ENCODE measurements at places on chromosomes 11 and 22. TPM values are rescaled to one million over a fixed set of nuclear protein-coding genes. Genes with fewer than 3 reads are reported as not detected.

- no peak overlapping the region for H3K4me3 ChIP-seq
- no peak for DNase-seq
- H3K27me3 ChIP-seq: no peaks in the 10 kb centered on the region
- H3K27ac ChIP-seq: no peak overlapping the region
- H3K4me1 ChIP-seq: no peaks in the 10 kb centered on the region
Measured at GRCh38 chr11:69493931-69494821, 12.7 kb downstream of the LINC01488 start.

DNA sequence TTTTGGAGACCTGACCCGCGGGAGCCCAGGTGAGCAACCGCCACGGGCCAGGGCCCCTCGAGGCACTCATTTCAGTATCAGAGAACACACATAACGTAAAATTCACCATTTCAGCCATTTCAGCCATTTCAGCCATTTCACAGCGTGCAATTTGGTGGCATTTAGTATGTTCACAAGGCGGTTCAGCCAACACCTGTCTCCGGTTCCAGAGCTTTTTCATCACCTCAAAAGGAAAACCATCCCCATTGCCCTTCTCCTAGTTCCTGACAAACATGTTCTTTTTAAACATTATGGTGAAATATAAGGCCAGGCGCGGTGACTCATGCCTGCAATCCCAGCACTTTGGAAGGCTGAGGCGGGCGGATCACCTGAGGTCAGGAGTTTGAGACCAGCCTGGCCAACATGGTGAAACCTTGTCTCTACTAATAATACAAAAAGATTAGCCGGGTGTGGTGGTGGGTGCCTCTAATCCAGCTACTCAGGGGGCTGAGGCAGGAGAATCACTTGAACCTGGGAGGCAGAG is 119.3 kb downstream of the KCNQ1 start:
- no peak for DNase-seq
- H3K36me3 ChIP-seq: no peaks in the 10 kb centered on the region
- H3K27ac ChIP-seq: no peak overlapping the region
- H3K4me1 ChIP-seq: no peaks in the 10 kb centered on the region

- no peaks in the 10 kb centered on the region for H3K36me3 ChIP-seq
- peaks cover 14% of the 10 kb centered on the region for H3K4me1 ChIP-seq
- no peaks in the 10 kb centered on the region for H3K27me3 ChIP-seq
- DNase-seq: no peak
- H3K27ac ChIP-seq: no peak overlapping the region
Measured at GRCh38 chr22:16968218-16968595, 39.8 kb downstream of the GAB4 start.

DNA sequence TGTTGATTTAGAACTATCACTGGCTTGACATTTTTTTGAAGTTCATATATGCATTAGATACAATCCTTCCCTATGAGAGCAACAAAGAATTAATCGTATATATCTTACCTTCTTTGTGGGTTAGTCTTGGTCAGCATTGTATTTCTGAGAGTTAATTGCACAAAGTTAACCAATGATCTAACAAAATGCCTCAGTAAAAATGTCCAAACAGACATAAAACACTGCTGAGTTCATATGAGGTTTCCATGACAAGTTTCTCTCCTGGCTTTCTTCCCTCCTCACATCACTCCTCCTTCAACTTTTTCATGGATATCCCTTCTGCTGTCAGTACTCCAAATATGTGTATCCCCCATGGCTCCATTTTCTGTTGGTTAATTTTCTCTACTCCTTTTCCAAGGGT is 9.0 kb downstream of the MAP6 start:
- no peak overlapping the region for H3K27ac ChIP-seq
- peaks cover under 1% of the 10 kb centered on the region for H3K4me1 ChIP-seq
- peaks cover 43% of the 10 kb centered on the region for H3K27me3 ChIP-seq
- H3K4me3 ChIP-seq: no peak overlapping the region

GRCh38 chr11:84524422-84525051 is 1102.6 kb downstream of the DLG2 start:
- no peaks in the 10 kb centered on the region for H3K27me3 ChIP-seq
- H3K27ac ChIP-seq: no peak overlapping the region
- H3K4me3 ChIP-seq: no peak overlapping the region
- no peak for DNase-seq
- no peaks in the 10 kb centered on the region for H3K4me1 ChIP-seq

Gene MYH9
- 1,009 TPM for total RNA-seq

- peaks cover 11% of the 10 kb centered on the region for H3K4me1 ChIP-seq
- H3K27me3 ChIP-seq: peaks cover 5% of the 10 kb centered on the region
Measured at GRCh38 chr11:45089251-45089650, 57.2 kb upstream of the PRDM11 start.

DNA sequence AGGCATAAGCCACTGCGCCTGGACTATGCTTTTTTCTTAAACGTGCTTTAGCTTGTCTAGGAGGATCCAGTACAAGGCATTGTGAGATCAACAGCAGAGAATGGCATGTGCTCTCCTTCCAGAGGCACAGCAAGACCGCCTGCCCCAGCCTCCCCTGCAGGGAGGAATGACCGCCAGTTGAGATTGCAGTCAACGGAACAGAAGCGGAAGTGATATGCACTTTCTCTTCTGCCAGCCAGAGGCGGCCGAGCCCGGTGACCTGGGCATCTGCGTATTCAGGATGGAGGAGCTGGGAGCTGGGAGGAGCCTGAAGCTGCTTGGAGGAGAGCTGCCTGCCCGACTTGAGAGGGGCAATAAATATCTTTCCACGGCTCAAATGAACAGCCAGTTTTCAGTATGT is 243.0 kb downstream of the CTTN start:
- no peak for DNase-seq
- H3K36me3 ChIP-seq: no peaks in the 10 kb centered on the region
- H3K27me3 ChIP-seq: no peaks in the 10 kb centered on the region
- no peak overlapping the region for H3K4me3 ChIP-seq

- no peak for DNase-seq
- no peak overlapping the region for H3K27ac ChIP-seq
- no peaks in the 10 kb centered on the region for H3K4me1 ChIP-seq
- no peaks in the 10 kb centered on the region for H3K27me3 ChIP-seq
Measured at GRCh38 chr11:1055109-1055703, 18.7 kb upstream of the MUC6 start.

DNA sequence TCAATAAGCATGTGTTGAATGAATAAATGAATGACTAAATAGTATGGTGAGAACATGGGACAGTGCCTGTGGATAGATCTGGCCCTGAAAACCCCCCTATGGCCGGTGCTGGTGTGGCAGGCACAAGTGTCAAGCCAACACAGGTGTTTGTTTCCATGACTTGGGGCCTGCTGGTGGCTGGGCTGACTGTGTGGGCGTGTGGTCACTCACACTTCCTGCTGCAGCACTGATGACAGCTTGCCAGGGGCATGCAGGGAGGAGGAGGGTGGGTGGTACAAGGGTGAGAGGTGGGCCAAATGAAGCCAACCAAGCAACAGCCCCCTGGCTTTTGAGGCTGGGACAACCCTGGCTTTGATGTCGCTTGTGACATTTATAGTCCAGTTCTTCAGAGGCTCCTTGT is 30.3 kb upstream of the ABCC8 start:
- H3K36me3 ChIP-seq: no peaks in the 10 kb centered on the region
- no peak for DNase-seq
- H3K27me3 ChIP-seq: peaks cover 3% of the 10 kb centered on the region
- H3K27ac ChIP-seq: no peak overlapping the region

GRCh38 chr11:31351168-31351567 is 18.4 kb downstream of the DCDC1 start:
- H3K4me1 ChIP-seq: no peaks in the 10 kb centered on the region
- H3K4me3 ChIP-seq: no peak overlapping the region
- no peaks in the 10 kb centered on the region for H3K36me3 ChIP-seq
- DNase-seq: no peak
- H3K27ac ChIP-seq: no peak overlapping the region

- peaks cover 15% of the 10 kb centered on the region for H3K36me3 ChIP-seq
- no peak overlapping the region for H3K27ac ChIP-seq
- peak overlapping the region; percentile 88 for H3K4me3 ChIP-seq
- no peaks in the 10 kb centered on the region for H3K27me3 ChIP-seq
Measured at GRCh38 chr22:50584106-50585096, 1.8 kb upstream of the CHKB start.

Gene BLID
- total RNA-seq: not detected

DNA sequence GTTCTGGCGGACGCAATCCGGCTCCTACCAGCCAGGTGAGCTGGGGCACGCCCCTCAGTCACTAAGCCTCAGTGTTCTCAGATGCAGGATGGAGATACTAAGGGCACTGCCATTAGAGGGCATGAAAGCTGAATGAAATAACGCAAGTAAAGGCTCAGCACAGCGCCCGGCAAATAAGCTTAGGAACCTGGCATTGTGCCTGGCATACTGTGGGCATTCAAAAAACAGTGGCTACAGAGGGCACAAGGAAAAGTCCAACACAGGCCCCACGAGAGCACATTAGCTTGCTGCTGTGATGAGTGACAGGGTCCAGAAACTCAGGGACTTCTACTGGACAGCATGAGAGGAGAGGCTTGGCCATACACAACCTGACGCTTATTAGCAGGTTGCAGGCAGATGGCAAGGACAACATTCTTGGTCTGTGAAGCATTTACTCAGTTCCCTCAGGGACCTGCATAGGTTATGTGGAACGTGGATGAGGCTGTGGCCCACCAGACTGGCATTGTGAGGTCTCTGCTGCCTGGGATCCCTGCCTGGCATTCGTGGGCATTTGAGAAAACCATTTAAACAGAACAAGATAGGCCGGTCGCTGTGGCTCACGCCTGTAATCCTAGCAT is 12.2 kb downstream of the TXN2 start:
- peaks cover 40% of the 10 kb centered on the region for H3K4me1 ChIP-seq
- H3K27ac ChIP-seq: peak overlapping the region; percentile 25
- H3K27me3 ChIP-seq: no peaks in the 10 kb centered on the region

Measured in activated CD4-positive, alpha-beta T cell treated with anti-CD3 and anti-CD28 coated beads, Interleukin-2, amount 10 ng/mL, durations not matched to agents 7 days and 5 days (primary cell).